ENCODE measurements at places on chromosomes 5 and 9.

- no peak overlapping the region for H3K27ac ChIP-seq
- H3K36me3 ChIP-seq: no peaks in the 10 kb centered on the region
- H3K27me3 ChIP-seq: peaks cover 20% of the 10 kb centered on the region
- H3K4me1 ChIP-seq: peaks cover 3% of the 10 kb centered on the region
- H3K4me3 ChIP-seq: no peak overlapping the region
These were observed 57.6 kb upstream of the GRHPR start for GRCh38 chr9:37364751-37365360.

GRCh38 chr5:176353533-176353932 is 8.0 kb downstream of the KIAA1191 start:
- DNase-seq: no peak
- H3K27me3 ChIP-seq: no peaks in the 10 kb centered on the region
- no peaks in the 10 kb centered on the region for H3K4me1 ChIP-seq
- no peak overlapping the region for H3K4me3 ChIP-seq
- no peak overlapping the region for H3K27ac ChIP-seq
- no peaks in the 10 kb centered on the region for H3K36me3 ChIP-seq

GRCh38 chr5:77590347-77590746 is 48.2 kb downstream of the OTP start:
- no peak overlapping the region for H3K27ac ChIP-seq
- H3K4me1 ChIP-seq: no peaks in the 10 kb centered on the region
- no peak overlapping the region for H3K4me3 ChIP-seq
- H3K36me3 ChIP-seq: no peaks in the 10 kb centered on the region

DNA sequence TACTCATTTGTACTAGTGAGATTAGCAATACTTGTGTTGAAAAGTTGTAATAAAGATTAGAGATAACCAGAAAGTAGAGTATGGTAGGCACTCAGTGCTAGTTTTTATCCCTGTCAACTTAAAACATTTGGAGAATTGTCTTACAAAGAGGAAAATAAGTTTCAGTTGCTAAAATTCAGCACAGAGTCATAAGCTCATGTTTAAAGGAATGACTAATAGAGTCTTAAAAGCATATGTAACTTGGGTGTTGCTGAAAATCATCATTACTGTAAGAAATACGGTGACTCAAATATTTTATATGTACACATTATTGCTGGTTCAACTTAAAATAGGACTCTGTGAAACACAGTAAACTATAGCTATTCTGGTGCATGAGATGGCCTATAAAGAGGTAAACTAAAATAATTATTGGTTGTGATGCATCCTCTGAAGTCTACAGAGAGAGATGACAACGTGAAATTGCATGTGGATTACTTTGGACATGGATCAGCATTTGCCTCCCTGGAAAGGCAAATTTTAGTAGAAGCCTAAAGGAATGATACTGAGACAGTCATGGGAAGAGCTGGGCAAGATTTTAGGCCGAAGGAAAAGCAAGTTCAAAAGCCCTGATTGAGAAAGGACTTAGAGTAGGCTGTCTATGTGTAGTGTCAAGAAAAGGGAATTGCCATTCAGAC is 34.6 kb downstream of the SGCD start:
- no peaks in the 10 kb centered on the region for H3K36me3 ChIP-seq
- DNase-seq: no peak
- H3K27ac ChIP-seq: no peak overlapping the region
- no peak overlapping the region for H3K4me3 ChIP-seq

- H3K27ac ChIP-seq: peak overlapping the region; percentile 96
- H3K27me3 ChIP-seq: no peaks in the 10 kb centered on the region
- peaks cover 29% of the 10 kb centered on the region for H3K4me1 ChIP-seq
- H3K36me3 ChIP-seq: peaks cover 3% of the 10 kb centered on the region
- peak overlapping the region; percentile 99 for H3K4me3 ChIP-seq
These were observed 630 bp downstream of the POLE3 start for GRCh38 chr9:113409883-113410206.

- H3K27me3 ChIP-seq: no peaks in the 10 kb centered on the region
- no peak overlapping the region for H3K4me3 ChIP-seq
- no peak for DNase-seq
- no peaks in the 10 kb centered on the region for H3K36me3 ChIP-seq
These were observed 42.8 kb downstream of the RAPGEF1 start for GRCh38 chr9:131697097-131697496.

GRCh38 chr9:2161661-2162060 is 146.5 kb downstream of the SMARCA2 start:
- no peak for DNase-seq
- H3K4me1 ChIP-seq: 0 out of 2 replicates have a peak, but pooled peaks cover 4% of the 10 kb centered on the region
- H3K36me3 ChIP-seq: peaks cover 3% of the 10 kb centered on the region
- no peaks in the 10 kb centered on the region for H3K27me3 ChIP-seq
- no peak overlapping the region for H3K27ac ChIP-seq

- H3K36me3 ChIP-seq: no peaks in the 10 kb centered on the region
- no peaks in the 10 kb centered on the region for H3K4me1 ChIP-seq
- no peak overlapping the region for H3K27ac ChIP-seq
- H3K4me3 ChIP-seq: no peak overlapping the region
- DNase-seq: no peak
These were observed 76.5 kb downstream of the COL5A1 start for GRCh38 chr9:134717924-134718645.

- H3K4me3 ChIP-seq: peak overlapping the region; percentile 73
- H3K27me3 ChIP-seq: no peaks in the 10 kb centered on the region
- H3K36me3 ChIP-seq: no peaks in the 10 kb centered on the region
- H3K27ac ChIP-seq: peak overlapping the region; percentile 67
These were observed 1.1 kb downstream of the HEXB start for GRCh38 chr5:74685979-74686631.

GRCh38 chr9:5025416-5025815 is 40.3 kb downstream of the JAK2 start:
- H3K4me3 ChIP-seq: no peak overlapping the region
- H3K27me3 ChIP-seq: no peaks in the 10 kb centered on the region
- no peaks in the 10 kb centered on the region for H3K36me3 ChIP-seq
- no peak overlapping the region for H3K27ac ChIP-seq
- no peaks in the 10 kb centered on the region for H3K4me1 ChIP-seq
- no peak for DNase-seq

DNA sequence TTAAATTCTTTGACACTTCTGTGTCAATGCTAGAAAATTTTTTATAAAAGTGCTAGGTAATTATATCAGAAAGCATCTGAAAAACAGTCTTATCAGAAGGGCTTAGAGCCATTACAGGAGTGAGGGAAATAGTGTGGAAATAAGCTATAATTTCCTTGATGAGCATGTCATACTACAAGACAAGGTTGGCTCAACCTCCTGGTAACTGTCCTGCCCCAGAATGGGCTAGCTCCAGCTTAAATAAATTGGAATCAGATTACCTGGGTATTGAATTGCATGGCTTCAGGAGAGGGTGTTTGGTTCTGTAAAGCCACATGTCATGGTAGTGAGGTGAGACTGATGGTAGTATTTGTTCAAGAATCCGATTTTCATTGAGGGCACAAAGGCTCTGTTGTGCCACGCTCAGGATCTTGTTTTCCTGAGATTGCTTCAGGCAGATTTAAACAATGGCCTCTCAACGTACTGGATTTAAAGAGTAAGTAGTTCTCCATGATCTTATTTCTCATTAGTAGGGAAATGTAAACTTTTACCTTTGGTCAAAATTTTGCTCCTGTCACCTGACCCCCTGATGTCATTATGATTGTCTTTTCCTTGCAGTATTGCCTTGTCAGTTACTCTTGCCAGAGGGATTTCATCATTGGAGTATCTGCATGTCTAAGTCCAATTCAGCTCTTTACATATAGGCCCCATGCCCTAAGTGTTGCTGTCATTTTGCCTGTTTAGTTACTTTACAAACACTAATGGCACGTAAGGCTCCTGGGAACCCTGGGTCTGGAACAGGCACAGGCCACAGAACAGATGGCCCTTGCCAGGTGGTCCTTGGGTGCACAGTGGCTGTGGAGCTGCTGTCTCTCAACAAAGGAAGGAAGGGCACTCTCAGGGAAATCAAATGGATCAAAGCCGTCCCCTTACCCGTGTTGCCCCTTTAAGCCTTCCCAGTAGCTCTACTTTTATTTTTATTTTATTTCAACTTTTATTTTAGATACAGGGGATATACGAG is 21.3 kb downstream of the TRIO start:
- no peak overlapping the region for H3K4me3 ChIP-seq
- H3K27me3 ChIP-seq: no peaks in the 10 kb centered on the region
- H3K36me3 ChIP-seq: no peaks in the 10 kb centered on the region
- no peaks in the 10 kb centered on the region for H3K4me1 ChIP-seq
- no peak overlapping the region for H3K27ac ChIP-seq
- no peak for DNase-seq

DNA sequence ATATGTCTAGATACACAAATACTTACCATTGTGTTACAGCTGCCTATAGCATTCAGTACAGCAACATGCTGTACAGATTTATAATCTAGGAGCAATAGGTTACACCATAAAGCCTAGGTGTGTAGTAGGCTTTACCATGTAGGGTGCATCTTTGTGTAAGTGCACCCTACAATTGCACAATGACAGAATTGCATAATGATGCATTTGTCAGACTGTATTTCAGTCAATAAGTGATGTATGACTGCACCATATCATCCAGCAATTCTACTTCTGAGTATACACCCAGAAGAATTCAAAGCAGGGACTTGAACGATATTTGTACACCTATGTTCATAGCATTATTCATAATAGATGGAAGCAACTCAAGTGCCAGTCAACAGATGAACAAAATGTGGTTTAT is 100.4 kb upstream of the SLC44A1 start:
- H3K36me3 ChIP-seq: no peaks in the 10 kb centered on the region
- no peak overlapping the region for H3K4me3 ChIP-seq
- no peak overlapping the region for H3K27ac ChIP-seq
- H3K4me1 ChIP-seq: peaks cover 23% of the 10 kb centered on the region

DNA sequence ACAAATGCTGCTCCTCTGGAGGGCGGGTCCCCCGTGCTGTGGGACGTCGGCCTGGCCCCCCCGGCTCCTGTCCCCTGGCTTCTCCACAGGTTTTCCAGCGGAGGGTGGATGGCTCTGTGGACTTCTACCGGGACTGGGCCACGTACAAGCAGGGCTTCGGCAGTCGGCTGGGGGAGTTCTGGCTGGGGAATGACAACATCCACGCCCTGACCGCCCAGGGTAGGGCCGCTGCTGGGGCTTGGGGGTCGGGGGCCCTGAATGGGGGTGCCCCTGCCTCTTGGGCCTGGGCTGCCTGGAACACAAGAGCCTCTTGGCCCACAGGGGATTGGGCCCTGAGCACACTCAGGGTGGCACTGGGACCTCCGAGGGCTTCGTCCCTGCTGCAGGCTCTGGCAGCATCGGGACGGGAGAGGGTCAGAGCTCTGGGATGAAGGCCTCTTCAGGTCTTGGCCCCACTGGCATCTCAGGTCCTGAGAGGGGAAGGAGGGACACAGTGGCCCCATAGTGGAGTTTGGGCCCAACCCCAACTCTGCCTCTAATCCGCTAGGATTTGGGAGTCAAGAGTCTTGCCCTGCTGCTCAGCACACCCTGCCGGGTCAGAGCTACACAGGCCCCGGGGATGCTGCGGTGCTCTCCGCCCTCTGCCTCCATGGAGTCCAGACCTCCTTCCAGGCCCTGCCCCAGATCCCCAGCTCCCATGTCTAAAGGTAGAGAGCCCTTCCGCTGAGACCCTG is 5.2 kb downstream of the FCN2 start:
- no peaks in the 10 kb centered on the region for H3K36me3 ChIP-seq
- no peak for DNase-seq
- H3K4me1 ChIP-seq: no peaks in the 10 kb centered on the region
- no peak overlapping the region for H3K27ac ChIP-seq

DNA sequence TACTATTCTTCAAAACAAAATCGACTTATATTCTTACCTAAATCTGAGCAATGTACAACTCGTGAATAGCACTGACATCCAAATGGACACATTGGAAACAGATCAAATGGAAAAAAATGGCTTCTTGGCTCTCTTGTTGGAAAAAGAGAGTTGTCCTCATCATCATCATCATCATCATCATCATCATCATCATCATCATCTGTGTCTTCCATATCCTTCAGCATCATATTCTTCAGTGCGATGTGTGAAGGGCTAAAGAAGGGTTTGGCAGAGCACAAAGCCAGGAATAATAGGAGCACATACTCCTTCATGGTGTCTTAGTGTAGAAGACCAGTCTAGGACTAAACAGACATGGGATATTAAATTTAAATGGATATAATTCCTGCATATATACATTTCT is 7.7 kb downstream of the ASPN start:
- H3K27ac ChIP-seq: no peak overlapping the region
- H3K4me3 ChIP-seq: no peak overlapping the region
- no peaks in the 10 kb centered on the region for H3K27me3 ChIP-seq
- H3K4me1 ChIP-seq: no peaks in the 10 kb centered on the region
- DNase-seq: no peak

GRCh38 chr5:4480528-4481349 is 659.4 kb upstream of the ADAMTS16 start:
- no peak for DNase-seq
- H3K4me3 ChIP-seq: no peak overlapping the region
- H3K4me1 ChIP-seq: no peaks in the 10 kb centered on the region

DNA sequence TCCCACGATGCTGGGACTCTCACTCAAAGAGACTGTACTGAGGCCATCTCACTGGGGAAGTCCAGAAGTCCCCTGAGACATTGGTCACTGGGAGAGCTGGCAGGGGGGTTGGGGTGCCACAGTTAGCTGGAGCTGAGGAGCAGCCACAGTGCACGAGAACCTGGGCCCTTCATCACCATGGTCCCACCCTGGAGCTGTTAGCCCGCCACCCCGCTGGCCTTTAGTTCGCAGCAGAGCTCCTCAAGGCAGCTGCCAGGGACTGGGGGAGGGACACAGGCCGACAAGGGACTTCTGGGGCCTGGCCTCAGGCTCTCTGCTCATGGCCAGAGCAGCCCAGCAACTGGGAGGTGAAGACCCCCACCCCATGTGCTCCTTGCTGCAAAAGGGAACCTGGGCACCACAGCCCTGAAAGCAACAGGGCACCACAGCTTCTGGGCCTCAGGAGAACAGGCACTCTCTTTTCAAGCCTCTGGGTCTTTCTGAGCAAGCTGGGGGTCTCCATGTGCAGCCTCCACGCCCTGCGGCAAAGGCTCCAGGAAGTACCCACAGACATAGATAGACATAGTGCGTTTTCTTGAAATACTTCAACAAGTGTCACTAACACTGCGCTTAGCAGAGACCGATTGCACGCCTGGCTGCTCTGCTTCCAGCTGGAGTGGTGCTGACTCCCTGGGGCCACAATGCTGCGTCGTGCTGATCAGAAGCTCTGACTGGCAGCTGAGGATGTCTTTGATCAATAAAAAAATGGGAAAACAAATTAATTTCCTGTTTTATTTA is 46.0 kb downstream of the VAV2 start:
- H3K27me3 ChIP-seq: peaks cover 19% of the 10 kb centered on the region
- H3K4me1 ChIP-seq: no peaks in the 10 kb centered on the region
- no peaks in the 10 kb centered on the region for H3K36me3 ChIP-seq
- no peak for DNase-seq

DNA sequence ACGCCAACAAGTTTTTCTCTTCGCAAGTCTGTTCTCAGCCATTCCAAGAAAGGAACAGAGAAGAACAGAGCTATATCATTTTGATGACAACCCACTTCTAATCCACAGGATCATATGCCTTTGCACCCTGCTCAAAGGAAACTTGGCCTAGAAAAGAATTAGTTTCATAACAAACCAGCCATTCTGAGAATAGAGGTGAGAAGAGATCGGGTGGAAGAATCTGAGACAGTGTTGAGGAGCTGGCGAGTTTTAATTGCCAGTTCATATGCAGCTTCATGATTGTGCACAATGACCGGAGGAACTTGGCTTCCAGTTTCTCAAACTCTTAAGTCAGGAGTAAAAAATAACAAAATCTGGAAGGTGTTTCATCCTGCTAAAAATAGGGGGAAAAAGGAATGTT is 380.0 kb downstream of the NR2F1-AS1 start:
- DNase-seq: no peak
- H3K4me1 ChIP-seq: no peaks in the 10 kb centered on the region
- H3K27me3 ChIP-seq: no peaks in the 10 kb centered on the region
- H3K27ac ChIP-seq: no peak overlapping the region

- H3K27ac ChIP-seq: no peak within 1 kb of the TSS
- no peak for DNase-seq
- H3K36me3 ChIP-seq: no peaks in the 10 kb centered on the region
- 0 out of 2 replicates have a peak, but pooled peaks cover 6% of the 10 kb centered on the region for H3K27me3 ChIP-seq
- peak within 1 kb of the TSS; percentile 59 for H3K4me3 ChIP-seq
These were observed at the start of gene CD14 for GRCh38 chr5:140633021-140633471. Gene CD14, minus strand, starts transcription at chr5:140633175. Its CDS starts 104 bp downstream, at chr5:140633071.
